IMR-90 (cell line): ENCODE measurements at places on chromosomes 6 and 20. TPM values are rescaled to one million over a fixed set of nuclear protein-coding genes. Genes with fewer than 3 reads are reported as not detected.

DNA sequence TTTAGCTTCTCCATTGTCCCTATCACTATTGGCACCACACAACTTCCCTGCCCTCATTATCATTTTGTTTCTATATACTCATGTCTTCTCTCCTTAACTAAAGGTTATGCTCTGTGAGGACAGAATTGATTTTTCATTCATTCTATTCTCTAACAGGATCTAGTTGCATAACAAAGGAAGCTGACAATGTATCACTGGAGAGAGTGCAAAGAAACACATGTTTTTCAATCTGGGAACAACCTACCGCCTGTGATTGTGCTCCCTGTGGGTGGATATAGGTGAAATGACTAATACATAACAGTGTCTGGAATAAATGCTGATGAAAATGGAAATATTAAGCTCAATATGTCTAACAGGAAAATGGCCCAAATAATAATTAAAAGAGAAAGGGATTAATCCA lies 56.6 kb downstream of the COL12A1 start:
- peak; percentile 47 for DNase-seq

- no peak for DNase-seq
Measured at GRCh38 chr20:61810066-61810737, 255.5 kb downstream of the TAF4 start.

- no peak for DNase-seq
Measured at GRCh38 chr20:49608752-49609670, 41.1 kb upstream of the PTGIS start.

GRCh38 chr6:160393891-160394653 lies 45.9 kb downstream of the SLC22A3 start:
- no peak for DNase-seq

Gene DPPA5
- not detected in 2 replicates for polyA plus RNA-seq

DNA sequence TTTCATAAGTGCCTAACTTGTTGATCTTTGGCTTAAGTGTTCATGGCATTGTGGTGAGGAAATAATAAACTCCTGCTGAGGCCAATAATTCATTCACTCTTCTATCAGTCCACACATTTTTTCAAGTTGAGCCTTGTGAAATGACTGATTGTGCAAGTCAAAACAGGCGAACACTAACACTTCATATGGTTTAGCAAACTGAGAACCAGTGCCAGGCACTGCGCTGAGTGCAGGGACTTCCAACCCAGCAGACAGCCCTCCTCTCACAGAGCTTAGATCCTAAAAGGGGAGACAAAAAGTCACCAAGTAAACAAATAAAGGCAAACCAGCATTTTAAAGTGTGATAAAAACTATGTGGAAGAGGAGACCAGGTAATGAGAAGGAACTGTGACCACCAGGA lies 435.0 kb downstream of the PTPRT start:
- DNase-seq: no peak

Gene KHDC1
- 4.1 and 5.5 TPM in 2 replicates for polyA plus RNA-seq

Gene PTCHD4
- polyA plus RNA-seq: 0.36 and 0.53 TPM in 2 replicates

Gene RIPPLY2
- 0.32 TPM in 1 of 2 replicates, not detected in the other for polyA plus RNA-seq

Gene CST2
- not detected in 2 replicates for polyA plus RNA-seq

DNA sequence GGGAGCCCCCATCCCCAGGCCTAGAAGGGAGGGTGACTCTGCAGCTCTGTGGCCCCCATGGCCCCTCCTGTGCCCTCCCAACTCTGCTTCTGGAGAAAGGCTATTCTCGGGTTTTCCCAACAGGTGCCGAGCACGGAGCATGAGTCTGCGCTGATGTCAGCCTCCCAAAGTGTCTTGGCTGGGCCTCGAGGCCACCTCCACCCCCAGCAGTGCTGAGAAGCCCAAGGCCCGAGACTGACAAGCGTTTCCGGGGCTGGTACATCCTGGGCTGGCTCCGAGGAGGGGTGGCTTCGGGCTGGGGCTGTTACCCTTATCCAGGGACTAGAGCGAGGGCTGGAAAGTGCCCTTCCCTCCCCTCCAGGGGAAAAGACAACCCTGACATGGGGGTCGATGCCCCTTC lies 60.2 kb upstream of the GATA5 start:
- no peak for DNase-seq

DNA sequence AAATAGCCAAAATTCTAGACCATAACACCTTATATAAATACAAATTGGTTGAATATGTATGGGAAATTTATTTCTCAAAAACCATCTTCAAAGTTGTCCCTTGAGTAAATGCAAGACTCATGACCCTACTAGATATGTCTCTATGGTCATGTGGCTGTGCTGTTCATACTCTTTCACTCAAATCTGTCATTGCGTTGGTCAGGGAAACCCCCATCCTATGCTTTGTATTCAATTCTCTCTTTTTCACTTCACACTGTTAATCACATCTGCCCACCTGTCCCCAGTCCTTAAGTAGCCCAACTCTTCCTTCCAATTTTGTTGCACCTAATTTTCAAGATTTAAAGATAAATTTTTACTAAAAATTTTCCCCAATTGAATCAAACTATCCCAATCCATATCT lies 51.0 kb downstream of the RPS12 start:
- no peak for DNase-seq

Gene SMLR1
- polyA plus RNA-seq: not detected in 2 replicates

- no peak for DNase-seq
Measured at GRCh38 chr6:70831427-70831826, 125.4 kb downstream of the B3GAT2 start.
